Activated CD8-positive, alpha-beta T cell treated with anti-CD3 and anti-CD28 coated beads for 36 hours (primary cell): ENCODE measurements at places on chromosomes 2 and 18. TPM values are rescaled to one million over a fixed set of nuclear protein-coding genes. Genes with fewer than 3 reads are reported as not detected.

- peak; percentile 68 for DNase-seq
Measured at GRCh38 chr2:68737711-68738110, 3.1 kb downstream of the ARHGAP25 start.

DNA sequence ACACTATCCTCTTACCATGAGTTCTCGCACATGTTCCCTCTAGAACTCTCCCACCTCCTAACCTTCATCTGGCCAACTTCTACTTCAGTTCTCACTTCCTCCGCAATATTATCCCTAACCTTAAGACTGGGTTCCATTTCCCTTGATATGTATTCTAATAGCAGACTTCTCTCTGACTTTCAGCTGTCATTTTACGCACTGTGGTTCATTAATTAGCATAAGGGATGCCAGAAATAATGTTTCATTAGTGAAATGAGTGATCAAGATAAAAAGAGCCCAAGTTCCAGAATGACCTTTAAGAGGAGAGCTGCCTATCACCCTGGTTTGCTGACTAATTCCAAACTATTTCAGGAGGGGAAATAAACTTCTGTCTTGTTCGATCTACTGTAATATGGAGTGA, 108.6 kb upstream of the CCDC150 start:
- no peak for DNase-seq

GRCh38 chr18:35245719-35246317, 5.0 kb downstream of the ZNF397 start:
- DNase-seq: no peak

DNA sequence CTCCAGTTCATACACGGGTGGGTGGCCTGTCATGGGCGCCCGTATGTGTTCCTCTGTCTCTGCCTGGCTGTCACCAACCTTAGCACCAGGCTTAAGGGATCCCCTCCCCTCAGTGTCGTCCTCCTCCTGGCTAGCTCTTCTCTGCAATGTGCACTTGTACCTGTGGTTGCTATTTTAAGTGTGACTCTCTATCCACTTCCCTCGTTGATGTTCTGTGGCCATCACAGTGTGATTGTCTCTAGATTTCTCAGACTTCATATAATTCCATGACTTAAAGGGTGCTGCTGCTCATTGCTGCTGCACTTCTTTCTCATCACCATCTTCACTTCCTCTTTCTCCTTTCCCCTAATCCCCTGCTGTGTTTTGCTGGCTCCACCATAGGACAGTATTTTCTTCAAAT, 143.4 kb downstream of the EML6 start:
- no peak for DNase-seq

ITGB6 gene
- not detected for total RNA-seq

- no peak for DNase-seq
Measured at GRCh38 chr2:166017208-166017607, 63.6 kb upstream of the TTC21B start.

NT5DC4 gene
- not detected for total RNA-seq

ZNF513 gene
- total RNA-seq: 6.8 TPM

- DNase-seq: peak; percentile 58
Measured at GRCh38 chr2:30232801-30233130, 1.4 kb downstream of the LBH start.

- DNase-seq: no peak
Measured at GRCh38 chr18:8165095-8165494, 444.1 kb upstream of the RAB12 start.

- no peak for DNase-seq
Measured at GRCh38 chr2:76169276-76170008, 458.7 kb upstream of the GCFC2 start.

DNA sequence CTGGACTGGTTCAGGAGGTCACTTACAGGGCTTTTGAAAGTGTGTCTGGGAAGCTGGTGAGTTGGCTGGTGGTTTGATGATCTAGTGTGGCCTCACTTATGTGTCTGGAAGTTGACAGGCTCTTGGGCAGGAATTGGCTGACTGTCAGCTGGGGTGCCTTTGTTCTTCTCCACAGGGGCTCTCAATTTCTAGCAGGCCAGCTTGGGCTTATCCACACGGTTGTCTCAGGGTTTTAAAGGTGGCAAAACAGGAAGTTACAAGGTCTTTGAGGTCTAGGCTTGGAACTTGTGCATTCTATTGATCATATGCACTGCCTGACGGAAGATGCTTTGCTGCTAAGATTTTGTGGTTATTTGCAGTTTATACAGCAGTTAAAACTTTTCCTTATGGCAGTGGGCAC, 52.0 kb upstream of the CELF4 start:
- no peak for DNase-seq

- no peak for DNase-seq
Measured at GRCh38 chr2:98381494-98381893, 35.2 kb downstream of the CNGA3 start.

DNA sequence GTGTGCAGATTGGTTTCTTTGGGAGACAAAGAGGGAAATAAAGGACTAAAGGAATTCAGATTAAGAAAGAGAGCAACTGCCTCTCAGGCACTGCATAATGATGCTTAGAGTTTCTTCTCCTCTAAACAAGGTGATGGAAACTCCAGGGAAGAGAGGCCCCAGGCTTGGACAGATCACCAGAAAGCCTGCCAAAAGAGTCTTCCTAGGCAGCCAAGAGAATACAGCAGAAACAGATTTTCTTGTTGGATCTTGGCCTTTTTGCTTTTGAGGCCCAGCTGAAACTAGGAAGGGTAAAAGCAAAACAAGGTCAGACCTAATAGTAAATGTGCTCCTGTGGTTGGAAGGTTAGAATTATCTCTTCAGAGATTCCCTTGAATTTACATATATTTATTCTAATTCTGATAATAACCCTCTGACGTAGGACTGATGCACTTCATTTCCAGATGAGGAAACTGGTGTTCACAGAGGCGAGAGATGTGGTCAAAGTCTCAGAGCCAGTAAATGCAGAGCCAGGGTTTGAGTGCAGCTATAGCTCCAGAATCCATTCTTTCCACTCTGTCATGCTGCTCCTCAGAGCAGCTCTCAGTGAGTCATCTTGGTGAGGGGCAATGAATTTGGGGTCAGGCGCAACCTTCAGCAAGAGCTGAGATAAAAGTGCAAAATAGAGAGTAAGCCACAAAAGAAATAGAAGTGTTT, 142.3 kb upstream of the FBXO11 start:
- no peak for DNase-seq

GRCh38 chr2:71358931-71359671, 27.5 kb downstream of the ZNF638 start:
- peak; percentile 7 for DNase-seq

- no peak for DNase-seq
Measured at GRCh38 chr2:174263997-174264396, 15.7 kb upstream of the OLA1 start.

DNA sequence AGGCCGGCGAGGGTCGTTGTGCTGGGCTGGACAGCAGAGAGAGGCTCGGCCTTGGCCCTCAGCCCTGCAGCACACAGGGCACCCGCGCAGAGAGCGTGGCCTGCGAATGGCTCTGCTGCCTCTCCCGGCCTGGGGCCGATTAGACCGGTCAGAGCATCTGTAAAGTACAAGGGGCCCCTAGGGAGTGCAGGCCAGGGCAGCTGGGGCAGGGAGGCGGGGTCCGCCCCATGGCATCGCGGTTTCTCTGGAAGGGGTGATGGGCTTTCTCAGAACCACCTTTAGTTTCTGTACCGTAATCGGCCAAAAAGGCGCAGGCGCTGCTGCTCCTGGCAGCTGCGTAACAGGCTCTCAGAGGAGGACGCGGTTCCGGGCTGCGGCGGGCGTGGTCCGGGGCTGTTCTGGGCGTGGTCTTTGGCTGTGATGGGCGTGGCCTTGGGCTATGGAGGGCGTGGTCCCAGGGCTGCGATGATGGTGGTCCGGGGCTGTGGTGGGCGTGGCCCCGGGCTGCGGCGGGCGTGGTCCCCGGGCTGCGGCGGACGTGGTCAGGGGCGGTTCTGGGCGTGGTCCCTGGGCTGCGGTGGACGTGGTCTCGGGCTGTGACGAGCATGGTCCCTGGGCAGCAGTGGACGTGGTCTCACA, 1.5 kb upstream of the GPR148 start:
- DNase-seq: peak; percentile 94

DNA sequence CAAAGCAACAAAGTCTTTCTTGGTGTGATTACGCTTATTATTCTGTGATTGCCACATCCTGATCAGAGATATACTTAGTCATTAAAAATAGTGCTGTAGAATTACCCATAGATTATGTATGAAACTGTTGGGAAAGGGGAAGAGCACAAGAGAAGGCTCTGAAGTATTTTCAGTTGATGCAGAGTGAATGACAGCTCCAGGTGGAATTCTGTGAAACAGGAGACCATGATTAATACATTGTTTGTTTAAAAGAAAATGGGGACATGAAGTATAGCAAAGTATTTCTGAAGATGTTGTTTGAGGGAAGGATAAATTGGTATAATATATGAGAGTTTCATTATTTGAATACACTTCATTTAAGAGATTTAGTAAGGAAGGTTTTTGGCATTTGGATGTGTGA, 307.6 kb upstream of the CDH20 start:
- no peak for DNase-seq
